ENCODE measurements at places on chromosomes 2 and 18. TPM values are rescaled to one million over a fixed set of nuclear protein-coding genes. Genes with fewer than 3 reads are reported as not detected.

Gene SIX3
- total RNA-seq, result 1.9 TPM

Gene RGPD4
- not detected for total RNA-seq

Gene RNASEH1
- total RNA-seq, result 48.0 TPM

Gene LYPD1
- total RNA-seq, result 15.2 TPM

Gene IHH
- 0.53 TPM for total RNA-seq

Gene ALLC
- total RNA-seq, result not detected

Gene MPV17
- total RNA-seq, result 95.8 TPM

Data from A549 treated with Mapracorat at 1 μM for 4 hours (cell line).